Fibroblast of skin of left biceps (primary cell): ENCODE measurements at places on chromosomes 11 and 22.

GRCh38 chr11:18720091-18720807 is 5.7 kb downstream of the IGSF22 start:
- DNase-seq, result no peak

DNA sequence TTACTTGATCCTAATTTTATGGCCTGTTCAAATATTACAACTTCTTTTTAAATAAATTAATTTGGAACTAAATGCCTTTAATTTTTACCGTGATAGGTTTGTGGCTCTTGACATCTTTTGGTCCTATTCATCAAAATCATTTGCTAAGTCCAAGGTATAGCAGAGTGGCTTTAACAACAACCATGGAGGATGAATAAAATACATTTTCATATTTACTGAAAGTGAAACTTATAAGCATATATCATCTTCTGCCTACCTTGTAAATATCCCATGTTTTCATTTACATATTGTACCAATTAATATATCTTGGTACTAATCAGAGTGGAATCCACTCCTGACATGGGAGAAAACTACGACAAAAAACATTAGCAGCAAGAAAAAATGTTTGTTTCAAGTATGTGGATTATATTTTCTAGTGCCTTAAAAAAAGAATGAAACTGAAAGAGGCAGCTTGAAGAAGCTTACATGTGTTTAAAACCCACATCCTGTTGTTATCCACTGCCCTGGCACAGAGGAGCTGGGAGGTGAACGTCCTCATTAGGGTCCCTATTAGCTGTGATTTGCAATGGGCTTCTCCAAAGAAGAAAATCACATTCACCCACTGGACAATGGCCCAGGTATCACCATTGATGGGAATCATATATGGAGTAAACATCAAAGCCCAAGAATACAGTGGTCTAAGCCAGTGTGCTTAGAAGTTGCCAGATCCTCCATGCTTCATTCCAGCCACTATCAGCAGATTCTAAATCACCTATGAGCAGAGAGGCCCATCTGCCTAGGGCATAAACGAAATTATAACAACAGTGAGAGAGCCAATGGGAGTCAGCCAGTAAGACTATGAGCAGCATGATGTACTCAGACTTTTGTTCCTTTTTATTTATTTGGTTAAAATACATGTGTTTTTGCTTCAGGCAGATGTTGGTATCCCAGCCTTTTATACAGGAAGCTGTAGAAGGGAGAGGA is 84.7 kb downstream of the MAML2 start:
- no peak for DNase-seq

- no peak for DNase-seq
Observed at GRCh38 chr11:80136991-80137390, 696.2 kb upstream of the TENM4 start.

GRCh38 chr11:58775066-58775708 is 43.4 kb upstream of the GLYAT start:
- no peak for DNase-seq

GRCh38 chr22:43155789-43156188 is 4.4 kb downstream of the TSPO start:
- no peak for DNase-seq
